ENCODE measurements at places on chromosomes 3 and 15. TPM values are rescaled to one million over a fixed set of nuclear protein-coding genes. Genes with fewer than 3 reads are reported as not detected.

DNA sequence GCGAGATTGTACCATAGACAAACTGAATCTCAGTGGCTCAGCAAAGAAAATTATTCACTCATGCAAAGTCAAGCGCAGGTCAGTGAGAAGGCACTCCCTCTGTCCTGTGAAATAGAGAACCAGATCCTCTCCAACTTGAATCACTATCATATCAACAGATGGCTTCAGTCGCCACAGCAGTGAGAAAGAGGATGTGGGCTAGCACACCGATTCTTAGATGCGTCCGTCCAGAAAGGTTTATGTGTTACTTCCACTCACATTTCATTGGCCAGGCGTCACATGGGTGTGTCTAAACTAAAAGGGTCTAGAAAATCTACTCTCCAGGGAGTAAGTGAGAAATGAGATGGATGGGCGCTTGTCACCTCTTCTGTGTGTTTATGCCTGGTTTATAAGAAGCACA lies 141.6 kb upstream of the KBTBD8 start:
- H3K4me1 ChIP-seq: no peaks in the 10 kb centered on the region
- DNase-seq: no peak
- H3K27me3 ChIP-seq: no peaks in the 10 kb centered on the region
- no peak overlapping the region for H3K4me3 ChIP-seq

- DNase-seq: peak; percentile 82
- H3K27ac ChIP-seq: peak within 1 kb of the TSS; percentile 52
- H3K4me1 ChIP-seq: peaks cover 1% of the 10 kb centered on the region
- H3K36me3 ChIP-seq: no peaks in the 10 kb centered on the region
- peak within 1 kb of the TSS; percentile 28 for H3K4me3 ChIP-seq
Observed at GRCh38 chr3:2098398-2099027, at the start of gene CNTN4. TSS of gene CNTN4 (plus strand) at chr3:2098866.

DNA sequence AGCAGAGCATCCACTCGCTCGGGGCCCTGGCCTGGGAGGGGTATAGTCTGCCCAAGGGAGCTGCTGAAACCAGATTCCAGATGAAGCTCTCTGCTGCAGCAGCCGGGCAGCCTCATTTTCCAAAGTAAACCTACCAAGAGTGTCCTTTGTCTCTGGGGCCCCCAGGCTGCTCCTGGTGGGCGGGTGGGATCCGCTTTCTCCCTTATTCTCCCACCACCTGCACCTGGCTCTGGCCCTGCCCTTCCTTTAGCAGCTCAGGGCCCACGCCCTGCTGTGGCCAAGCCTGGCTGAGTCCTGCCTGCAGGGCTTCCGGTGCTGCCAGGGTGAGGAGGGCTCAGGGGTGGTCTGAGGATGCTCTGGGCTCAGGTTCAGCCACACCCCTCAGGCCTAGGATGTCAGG lies 13.0 kb downstream of the SCN5A start:
- H3K4me1 ChIP-seq: no peaks in the 10 kb centered on the region
- H3K4me3 ChIP-seq: no peak overlapping the region
- no peaks in the 10 kb centered on the region for H3K36me3 ChIP-seq
- no peak overlapping the region for H3K27ac ChIP-seq
- DNase-seq: no peak

DNA sequence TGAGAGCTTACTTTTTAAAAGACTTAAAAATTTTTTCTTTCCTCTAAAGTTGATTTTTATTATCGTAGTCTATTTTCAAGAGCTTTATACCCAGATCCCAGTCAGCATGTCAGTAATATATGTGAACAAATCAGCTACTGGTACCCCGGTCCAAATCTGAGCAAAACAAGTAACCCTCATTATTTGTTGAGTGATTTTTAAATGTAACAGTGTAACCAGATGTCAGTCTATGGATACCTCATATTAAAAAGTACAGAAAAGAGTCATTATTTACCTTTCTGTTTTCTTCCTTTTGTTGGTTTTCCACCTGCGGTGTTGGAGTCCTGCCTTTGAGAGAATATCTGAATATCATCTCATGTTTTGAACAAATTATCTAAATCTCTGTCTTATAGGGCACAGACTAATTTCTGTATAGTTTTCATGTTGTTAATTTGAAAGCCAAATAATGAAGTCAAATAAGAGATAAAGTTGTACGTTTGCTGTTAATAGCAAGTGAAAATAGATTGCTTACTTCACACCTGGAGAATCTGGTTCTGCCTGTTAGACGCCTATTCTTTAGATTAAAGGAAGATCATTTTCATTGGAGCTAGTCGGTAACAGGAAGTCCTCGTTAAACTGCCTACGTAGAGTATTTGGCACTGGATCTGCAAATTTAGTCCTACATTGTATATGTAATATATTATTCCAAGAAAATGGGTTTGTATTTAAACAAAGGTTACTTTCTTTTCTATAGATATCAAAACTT lies at the start of gene STX19:
STX19 (minus strand) TSS at position 505 of the 745 bp plus-strand sequence. CDS start 13,328 bp downstream, outside the sequence.
- no peak within 1 kb of the TSS for H3K27ac ChIP-seq
- H3K4me1 ChIP-seq: no peaks in the 10 kb centered on the region
- no peaks in the 10 kb centered on the region for H3K36me3 ChIP-seq
- H3K4me3 ChIP-seq: no peak within 1 kb of the TSS

GRCh38 chr3:111739311-111739911 lies 119.7 kb upstream of the PHLDB2 start:
- no peak for DNase-seq
- no peaks in the 10 kb centered on the region for H3K36me3 ChIP-seq
- H3K4me3 ChIP-seq: no peak overlapping the region
- H3K4me1 ChIP-seq: peaks cover 2% of the 10 kb centered on the region

The SGO1 gene
- not detected for total RNA-seq
